Smooth muscle cell of bladder (primary cell): ENCODE measurements at places on chromosomes 5 and 9. TPM values are rescaled to one million over a fixed set of nuclear protein-coding genes. Genes with fewer than 3 reads are reported as not detected.

LCN9 gene
- not detected in 2 replicates for total RNA-seq

SHOC1 gene
- under 0.01 TPM in 1 of 2 replicates, not detected in the other for total RNA-seq

C9 gene
- 0.18 TPM in 1 of 2 replicates, not detected in the other for total RNA-seq

OR13C5 gene
- not detected in 2 replicates for total RNA-seq

GALNT12 gene
- total RNA-seq: 60.0 and 76.2 TPM in 2 replicates

PCDHB16 gene
- total RNA-seq: 0.18 and 0.85 TPM in 2 replicates

FAM120A gene
- total RNA-seq: 83.1 and 95.7 TPM in 2 replicates

INSYN2B gene
- 3.1 and 3.8 TPM in 2 replicates for total RNA-seq

CORO2A gene
- 0.28 and 0.57 TPM in 2 replicates for total RNA-seq

LMNB1 gene
- total RNA-seq: 5.7 and 7.4 TPM in 2 replicates

CHSY3 gene
- 7.7 and 14.1 TPM in 2 replicates for total RNA-seq

KCNN2 gene
- total RNA-seq: 0.43 and 0.55 TPM in 2 replicates

ADCY2 gene
- total RNA-seq: 0.14 and 0.65 TPM in 2 replicates

PRRC2B gene
- 28.7 and 36.0 TPM in 2 replicates for total RNA-seq

PCDHB9 gene
- 0.09 and 0.14 TPM in 2 replicates for total RNA-seq

STK32A gene
- total RNA-seq: 0.71 and 1.3 TPM in 2 replicates

CKMT2 gene
- 4.1 and 17.4 TPM in 2 replicates for total RNA-seq

GABRP gene
- total RNA-seq: not detected in 2 replicates

PCDHB3 gene
- total RNA-seq: 0.55 and 0.57 TPM in 2 replicates

GOLPH3 gene
- total RNA-seq: 62.2 and 82.4 TPM in 2 replicates

FAM153A gene
- not detected in 2 replicates for total RNA-seq

MLANA gene
- total RNA-seq: not detected in 2 replicates

DMRT3 gene
- total RNA-seq: not detected in 2 replicates

GADD45G gene
- total RNA-seq: 1.00 and 1.5 TPM in 2 replicates

SPATA31A3 gene
- total RNA-seq: not detected in 2 replicates

NRARP gene
- 0.09 and 0.14 TPM in 2 replicates for total RNA-seq

CYSRT1 gene
- total RNA-seq: 0.18 and 0.57 TPM in 2 replicates

SPRY4 gene
- total RNA-seq: 2.7 and 4.3 TPM in 2 replicates

GLRA1 gene
- total RNA-seq: not detected in 2 replicates
